Hematopoietic multipotent progenitor cell treated with erythropoietin and hydrocortisone succinate and interleukin-3 and kit ligand, for 4 days (in vitro differentiated cells): ENCODE measurements at places on chromosomes 3 and 15.

DNA sequence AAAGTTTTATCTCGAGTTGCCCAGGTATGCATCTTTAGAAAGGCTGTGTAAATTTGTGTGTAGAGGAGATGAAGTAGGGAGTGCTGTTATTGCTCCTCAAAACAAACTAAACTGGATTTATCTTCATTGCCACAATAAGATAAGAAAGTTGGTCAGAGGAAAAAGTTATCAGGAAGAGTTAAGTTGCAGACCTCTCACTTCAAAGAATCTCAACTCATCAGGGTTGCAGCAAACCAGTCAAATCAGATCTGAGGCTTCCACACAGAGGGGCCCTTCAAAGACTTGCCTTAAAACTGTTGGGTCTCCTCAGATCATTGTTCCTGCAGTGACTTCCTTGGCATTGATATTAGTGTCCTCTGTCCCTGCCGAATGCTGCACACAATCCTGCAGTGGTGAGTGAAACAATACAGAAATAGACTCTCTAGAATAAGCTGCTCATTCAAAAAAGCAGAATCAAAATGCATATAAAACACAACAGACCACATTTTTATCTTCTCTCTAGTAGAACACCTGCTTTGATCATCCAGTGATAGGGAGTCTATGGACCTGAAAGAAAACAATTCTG is 191.2 kb upstream of the CBLB start:
- DNase-seq = peak; percentile 34

DNA sequence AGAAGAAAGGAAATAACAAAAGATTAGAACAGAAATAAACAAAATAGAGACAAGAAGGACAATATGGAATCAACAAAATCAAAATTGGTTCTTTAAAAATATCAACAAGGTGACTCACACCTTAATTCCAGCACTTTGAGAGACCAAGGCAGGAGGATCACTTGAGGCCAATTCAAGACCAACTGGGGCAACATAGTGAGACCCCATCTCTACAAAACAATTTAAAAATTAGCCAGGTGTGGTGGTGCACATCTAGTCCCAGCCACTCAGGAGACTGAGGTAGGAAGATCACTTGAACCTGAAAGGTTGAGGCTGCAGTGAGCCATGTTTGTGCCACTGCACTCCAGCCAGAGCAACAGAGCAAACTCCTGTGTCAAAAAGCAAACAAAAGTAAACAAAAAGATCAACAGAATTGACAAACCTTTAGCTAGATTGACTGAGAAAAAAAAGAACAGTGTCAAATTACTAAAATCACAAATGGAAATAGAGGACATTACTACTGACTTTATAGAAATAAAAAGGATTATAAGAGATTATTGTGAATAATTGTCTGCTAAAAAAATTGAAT is 190.7 kb upstream of the CGNL1 start:
- no peak for DNase-seq

- DNase-seq = no peak
Observed at GRCh38 chr3:127675651-127676391, 3.1 kb downstream of the ABTB1 start.

DNA sequence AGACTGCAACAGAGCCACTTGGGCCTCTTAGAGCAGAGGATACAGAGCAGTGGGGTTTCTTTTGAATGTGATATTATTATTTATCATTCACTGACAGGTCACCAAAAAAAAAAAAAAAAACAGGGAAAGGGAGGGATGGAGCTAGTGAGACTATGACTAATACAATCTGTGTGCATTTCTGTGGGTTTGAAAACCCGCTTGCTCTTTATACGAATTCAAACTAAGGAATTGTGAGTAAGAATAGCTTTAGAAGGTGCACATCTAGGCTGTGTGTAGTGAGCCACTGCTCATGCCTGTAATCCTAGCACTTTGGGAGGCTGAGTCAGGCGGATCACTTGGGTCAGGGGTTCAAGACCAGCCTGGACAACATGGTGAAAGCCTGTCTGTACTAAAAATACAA is 186.6 kb upstream of the MANF start:
- DNase-seq = no peak

GRCh38 chr15:55998478-55998877 is 5.1 kb upstream of the NEDD4 start:
- DNase-seq = no peak

GRCh38 chr3:194775266-194775665 is 89.6 kb downstream of the FAM43A start:
- no peak for DNase-seq

- DNase-seq = no peak
Observed at GRCh38 chr15:73114064-73114463, 61.8 kb downstream of the NEO1 start.

GRCh38 chr3:66744986-66745385 is 244.2 kb upstream of the LRIG1 start:
- no peak for DNase-seq

- no peak for DNase-seq
Observed at GRCh38 chr3:151635905-151636304, 97.8 kb upstream of the AADACL2 start.

DNA sequence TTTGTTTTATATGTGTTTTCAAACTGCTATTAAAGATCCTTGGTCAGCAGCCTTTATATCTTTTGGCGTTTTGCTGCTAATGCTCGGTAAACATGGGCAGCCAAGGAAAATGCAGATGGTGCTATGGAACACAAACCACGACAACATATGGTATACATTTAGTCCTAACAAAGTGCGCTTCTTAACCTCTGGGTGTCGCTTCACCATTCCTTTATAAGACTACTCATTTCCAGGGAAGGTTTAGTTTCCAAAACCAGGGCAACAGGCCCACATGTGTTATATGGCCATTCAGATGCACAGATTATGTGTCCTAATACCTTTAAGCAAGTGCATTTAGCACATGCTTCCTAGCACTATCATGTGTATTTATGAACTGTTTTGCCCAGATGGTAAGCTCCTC is 14.7 kb downstream of the SHOX2 start:
- DNase-seq = peak; percentile 44

DNA sequence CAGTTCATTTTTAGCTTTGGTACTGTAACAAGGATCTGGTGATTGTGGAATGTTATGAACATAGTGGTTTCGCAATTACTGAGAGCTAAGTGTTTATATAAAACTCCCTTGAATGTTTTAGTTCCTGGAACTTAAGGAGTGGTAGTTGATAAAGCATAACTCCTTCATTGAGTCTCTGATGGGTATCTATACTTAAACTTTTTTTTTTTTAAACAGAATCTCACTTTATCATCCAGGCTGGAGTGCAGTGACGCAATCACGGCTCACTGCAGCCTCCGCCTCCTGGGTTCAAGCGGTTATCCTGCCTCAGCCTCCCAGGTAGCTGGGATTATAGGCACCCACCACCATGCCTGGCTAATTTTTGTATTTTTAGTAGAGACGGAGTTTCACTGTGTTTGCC is 11.3 kb downstream of the PRKCI start:
- peak; percentile 35 for DNase-seq

DNA sequence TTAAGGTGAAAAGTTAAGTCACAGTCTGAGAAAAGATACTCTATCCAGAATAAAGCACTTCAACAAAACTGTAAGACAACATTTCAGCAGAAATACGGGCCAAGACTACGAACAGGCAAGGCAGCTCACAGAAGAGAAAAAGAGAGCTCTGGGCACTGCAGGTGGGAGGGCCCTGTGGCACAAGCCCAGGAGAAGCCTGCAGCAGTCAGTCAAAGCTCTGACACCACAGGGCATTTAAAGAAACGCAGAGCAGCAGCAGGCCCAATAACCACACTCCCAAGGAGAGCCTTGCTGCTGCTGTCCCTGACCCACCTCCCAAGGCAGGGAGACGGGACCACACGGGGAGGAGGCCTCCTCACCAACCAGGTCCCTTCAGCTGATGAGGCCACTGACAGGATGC is 19.2 kb downstream of the CHSY1 start:
- DNase-seq = no peak

DNA sequence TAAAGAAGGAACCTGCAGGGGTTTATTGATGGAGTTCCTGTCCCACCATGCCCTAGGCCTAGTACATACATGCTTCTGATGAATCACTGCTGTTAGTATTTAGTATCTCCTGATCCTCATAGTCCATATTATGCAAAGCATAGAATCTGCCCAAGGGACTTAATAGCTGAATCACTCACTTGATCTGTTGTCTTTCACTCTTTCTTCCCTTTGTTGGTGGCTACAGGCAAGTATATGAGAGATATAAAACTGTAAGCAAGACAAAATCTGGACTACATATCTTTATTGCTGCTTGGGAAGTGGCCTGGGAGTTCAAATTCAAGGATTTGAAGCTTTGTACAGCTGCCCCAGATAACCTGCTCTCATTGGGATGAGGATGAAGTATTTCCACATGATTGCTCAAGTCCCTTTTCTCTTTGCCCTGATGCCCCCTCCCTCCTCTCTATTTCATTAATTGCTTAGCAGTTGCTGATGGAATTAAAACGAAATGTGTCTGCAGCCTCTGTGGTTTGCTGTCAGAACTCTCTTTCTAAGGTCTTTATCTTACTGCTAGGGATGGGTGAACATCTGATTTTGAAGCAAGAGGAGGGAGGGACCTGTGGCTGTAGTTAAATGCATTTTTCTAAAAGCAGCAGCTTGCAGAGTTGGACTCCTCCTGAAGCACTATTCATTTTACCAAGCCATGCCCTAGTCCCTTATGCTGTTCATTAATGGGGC is 114.1 kb downstream of the ZNF609 start:
- peak; percentile 61 for DNase-seq
